Glutamatergic neuron (in vitro differentiated cells): ENCODE measurements at places on chromosomes 5 and 9.

GRCh38 chr5:2029206-2029605, 146.5 kb upstream of the IRX4 start:
- DNase-seq: no peak

- no peak for DNase-seq
These were observed 8.7 kb downstream of the GRM6 start for GRCh38 chr5:178986326-178986960.

GRCh38 chr5:78509884-78510769, 138.4 kb downstream of the LHFPL2 start:
- DNase-seq: peak; percentile 62

- no peak for DNase-seq
These were observed 64.5 kb downstream of the COL15A1 start for GRCh38 chr9:99008203-99008602.

- DNase-seq: no peak
These were observed 16.1 kb upstream of the ZNF462 start for GRCh38 chr9:106846857-106847256.

- peak; percentile 78 for DNase-seq
These were observed 37.8 kb downstream of the FAM78A start for GRCh38 chr9:131238402-131239021.
